ENCODE measurements at places on chromosomes 12 and 14. TPM values are rescaled to one million over a fixed set of nuclear protein-coding genes. Genes with fewer than 3 reads are reported as not detected.

CLEC4A gene
- polyA plus RNA-seq = 27.3 TPM

ATL1 gene
- polyA plus RNA-seq = 5.8 TPM

BHLHE41 gene
- polyA plus RNA-seq = 5.7 TPM

GLT8D2 gene
- not detected for polyA plus RNA-seq

LALBA gene
- polyA plus RNA-seq = not detected

FUT8 gene
- polyA plus RNA-seq = 22.8 TPM

SLC5A8 gene
- not detected for polyA plus RNA-seq

NKX2-1 gene
- polyA plus RNA-seq = not detected

RABGGTA gene
- polyA plus RNA-seq = 22.3 TPM

OASL gene
- 4.4 TPM for polyA plus RNA-seq

TAS2R42 gene
- polyA plus RNA-seq = not detected

CLEC9A gene
- polyA plus RNA-seq = not detected

OTX2 gene
- not detected for polyA plus RNA-seq

P3H3 gene
- polyA plus RNA-seq = not detected

DNAH10 gene
- 0.06 TPM for polyA plus RNA-seq

KITLG gene
- polyA plus RNA-seq = not detected

CMTM5 gene
- polyA plus RNA-seq = 0.86 TPM

FMNL3 gene
- 16.6 TPM for polyA plus RNA-seq

LHX5 gene
- not detected for polyA plus RNA-seq

UBE3B gene
- polyA plus RNA-seq = 30.1 TPM

ABCD2 gene
- polyA plus RNA-seq = 0.28 TPM

HSP90B1 gene
- polyA plus RNA-seq = 152 TPM

NRIP2 gene
- polyA plus RNA-seq = 1.5 TPM

SLCO1A2 gene
- polyA plus RNA-seq = not detected

AQP6 gene
- not detected for polyA plus RNA-seq

OAS3 gene
- polyA plus RNA-seq = 7.6 TPM

CFAP251 gene
- polyA plus RNA-seq = 0.77 TPM

RPS6KA5 gene
- polyA plus RNA-seq = 33.3 TPM

ADAM21 gene
- 0.09 TPM for polyA plus RNA-seq

UBE2N gene
- 153 TPM for polyA plus RNA-seq
